CD4-positive, alpha-beta T cell treated with Interleukin-2 at 100 ng/mL for 4 hours (primary cell): ENCODE measurements at places on chromosomes 5 and 9.

GRCh38 chr5:172493461-172493860, 39.1 kb upstream of the SH3PXD2B start:
- no peak for DNase-seq

- DNase-seq, result no peak
Measured at GRCh38 chr5:481347-481746, 38.4 kb downstream of the EXOC3 start.

DNA sequence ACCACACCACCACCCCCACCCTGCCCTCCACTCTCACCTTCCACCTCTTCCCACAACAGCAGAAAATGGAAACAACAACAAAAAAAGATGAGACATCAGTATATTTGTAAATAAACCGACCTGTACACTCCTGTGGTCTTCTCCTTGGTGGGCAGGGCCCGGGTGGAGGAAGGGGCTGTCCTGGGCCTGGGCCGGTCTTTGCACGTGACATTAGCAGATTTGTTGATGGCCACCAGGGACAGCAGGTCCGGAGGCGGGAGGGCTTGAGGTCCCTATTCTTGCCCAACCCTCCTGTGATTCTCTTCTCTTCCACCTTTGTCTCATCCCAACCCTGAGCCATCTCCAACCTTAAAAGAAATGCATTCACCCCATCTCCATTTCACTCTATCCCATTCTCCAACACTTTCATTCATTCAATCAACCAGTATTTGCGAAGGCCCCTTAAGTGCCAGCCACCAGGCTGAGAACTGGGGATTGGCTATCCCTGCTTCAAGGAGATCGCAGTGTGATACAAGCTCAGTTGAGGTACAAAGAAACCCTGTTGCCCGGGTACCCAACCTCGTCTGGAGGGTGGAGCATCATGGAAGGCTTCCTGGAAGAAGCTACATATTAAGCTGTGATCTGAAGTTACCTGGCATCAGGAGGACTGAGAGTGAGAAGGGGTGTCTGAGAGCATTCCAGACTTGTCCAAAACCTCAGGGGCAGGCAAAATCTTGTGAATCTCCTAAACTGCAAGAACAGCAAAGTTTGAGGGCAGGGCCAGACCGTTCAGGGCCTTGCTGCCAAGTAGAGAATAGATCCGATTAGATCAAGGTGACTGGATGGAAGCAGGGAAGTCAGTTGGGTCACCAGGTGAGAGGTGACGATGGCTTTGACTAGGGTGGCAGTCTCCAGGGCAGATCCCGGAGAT, 87.4 kb downstream of the LMX1B start:
- DNase-seq, result no peak

DNA sequence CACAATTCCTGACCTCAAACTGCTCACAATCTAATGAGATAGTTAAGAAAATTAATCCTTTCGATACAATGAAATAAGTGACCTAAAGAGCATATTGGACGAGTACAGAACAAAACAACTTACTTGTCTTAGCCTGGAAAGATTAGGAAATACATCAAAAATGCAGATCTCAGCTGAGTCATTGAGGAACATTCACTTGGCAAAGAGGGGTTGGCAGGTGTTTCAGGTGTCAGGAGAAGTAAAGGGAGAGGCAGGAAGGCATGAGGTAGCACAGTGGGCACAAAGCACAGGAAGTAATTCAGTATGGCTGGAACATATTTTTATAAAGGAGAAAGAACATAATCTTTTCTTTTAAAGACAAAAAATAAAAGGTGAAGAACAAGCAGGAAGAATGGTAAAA, 628.8 kb upstream of the RGMB start:
- DNase-seq, result no peak

DNA sequence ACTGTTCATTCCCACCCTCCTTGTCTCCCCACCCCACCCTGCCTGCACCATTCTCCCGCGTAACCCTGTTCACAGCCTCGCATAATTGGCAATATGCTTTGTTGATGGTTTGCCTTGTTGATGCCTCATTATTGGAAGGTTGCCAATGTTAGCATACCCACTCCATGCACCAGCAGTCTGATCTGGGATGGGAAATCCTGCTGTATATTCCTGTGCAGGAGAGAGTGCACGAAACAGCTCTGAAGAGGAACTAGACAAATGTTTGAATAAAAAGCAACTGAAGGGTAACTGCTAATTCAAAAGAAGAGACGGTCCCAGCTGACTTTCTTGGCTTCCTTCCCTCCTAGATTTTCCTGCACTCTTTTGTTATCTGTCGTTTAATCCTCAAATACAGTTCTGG, 271.7 kb upstream of the TLE4 start:
- DNase-seq, result no peak

- DNase-seq, result no peak
Measured at GRCh38 chr5:176152191-176152929, 85.9 kb upstream of the SIMC1 start.

- DNase-seq, result no peak
Measured at GRCh38 chr9:95088421-95089161, 228.9 kb downstream of the FANCC start.

- DNase-seq, result no peak
Measured at GRCh38 chr9:28318515-28318914, 745.2 kb upstream of the C9orf72 start.

GRCh38 chr5:178341091-178341850, 108.7 kb upstream of the PHYKPL start:
- DNase-seq, result no peak

- no peak for DNase-seq
Measured at GRCh38 chr5:73957397-73958001, 331.5 kb downstream of the ARHGEF28 start.

DNA sequence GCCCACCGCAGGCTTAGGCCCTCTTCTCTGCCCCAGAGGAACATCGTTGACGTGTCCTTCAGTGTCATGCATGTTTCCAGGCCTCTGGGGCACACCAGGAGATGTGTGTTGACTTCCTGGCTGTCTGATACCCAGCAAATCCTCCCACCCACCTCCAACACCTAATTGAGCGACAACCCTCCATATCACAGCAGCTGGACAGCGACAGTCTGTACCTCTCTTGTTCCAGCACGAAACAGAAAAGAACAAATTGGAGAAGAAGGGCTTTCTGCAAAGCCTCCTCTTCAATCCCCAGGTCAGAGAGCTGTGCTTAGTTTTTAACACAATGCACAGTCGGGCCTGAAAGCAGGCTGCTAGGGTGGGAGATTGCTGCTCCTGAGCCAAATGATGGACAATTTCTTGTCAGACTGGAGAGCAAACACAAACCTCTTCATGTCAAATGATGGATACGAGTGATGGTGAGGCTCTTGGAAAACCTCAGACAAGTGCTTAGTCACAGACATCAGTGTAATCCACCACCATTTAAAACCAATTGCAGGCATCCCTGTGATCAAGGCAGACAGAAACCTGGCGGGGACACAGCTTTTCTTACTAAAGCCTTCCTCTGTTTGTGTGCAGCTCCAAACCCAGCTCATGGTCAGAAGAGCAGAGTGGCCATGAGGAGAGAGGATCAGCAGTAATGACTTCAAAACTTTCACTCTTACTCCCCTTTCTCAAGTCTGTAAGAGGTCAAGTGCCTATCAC, 110.6 kb downstream of the EBF1 start:
- DNase-seq, result no peak

- no peak for DNase-seq
Measured at GRCh38 chr9:504921-505740, 290.5 kb downstream of the DOCK8 start.

- DNase-seq, result no peak
Measured at GRCh38 chr5:39955156-39955555, 530.4 kb upstream of the DAB2 start.

DNA sequence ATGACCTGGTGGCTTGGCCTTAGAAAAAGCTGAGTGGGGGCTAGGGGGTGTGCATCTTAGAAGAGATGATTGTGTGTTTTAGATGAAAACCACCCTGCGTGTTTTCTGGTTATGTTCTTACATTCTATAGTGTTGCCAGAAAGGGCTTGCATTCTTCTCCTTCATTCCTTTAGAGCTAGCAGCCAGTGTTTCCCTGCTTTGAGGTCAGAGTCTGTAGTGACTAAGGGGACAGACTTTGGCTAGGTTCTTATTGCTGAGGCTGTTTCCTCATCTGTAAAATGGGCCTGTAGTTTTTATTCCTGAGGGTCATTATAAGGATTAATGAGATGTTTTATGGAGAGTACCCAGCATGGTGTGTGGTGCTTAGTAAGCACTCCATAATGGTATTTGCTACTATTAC, 6.4 kb downstream of the MAST4 start:
- DNase-seq, result no peak

DNA sequence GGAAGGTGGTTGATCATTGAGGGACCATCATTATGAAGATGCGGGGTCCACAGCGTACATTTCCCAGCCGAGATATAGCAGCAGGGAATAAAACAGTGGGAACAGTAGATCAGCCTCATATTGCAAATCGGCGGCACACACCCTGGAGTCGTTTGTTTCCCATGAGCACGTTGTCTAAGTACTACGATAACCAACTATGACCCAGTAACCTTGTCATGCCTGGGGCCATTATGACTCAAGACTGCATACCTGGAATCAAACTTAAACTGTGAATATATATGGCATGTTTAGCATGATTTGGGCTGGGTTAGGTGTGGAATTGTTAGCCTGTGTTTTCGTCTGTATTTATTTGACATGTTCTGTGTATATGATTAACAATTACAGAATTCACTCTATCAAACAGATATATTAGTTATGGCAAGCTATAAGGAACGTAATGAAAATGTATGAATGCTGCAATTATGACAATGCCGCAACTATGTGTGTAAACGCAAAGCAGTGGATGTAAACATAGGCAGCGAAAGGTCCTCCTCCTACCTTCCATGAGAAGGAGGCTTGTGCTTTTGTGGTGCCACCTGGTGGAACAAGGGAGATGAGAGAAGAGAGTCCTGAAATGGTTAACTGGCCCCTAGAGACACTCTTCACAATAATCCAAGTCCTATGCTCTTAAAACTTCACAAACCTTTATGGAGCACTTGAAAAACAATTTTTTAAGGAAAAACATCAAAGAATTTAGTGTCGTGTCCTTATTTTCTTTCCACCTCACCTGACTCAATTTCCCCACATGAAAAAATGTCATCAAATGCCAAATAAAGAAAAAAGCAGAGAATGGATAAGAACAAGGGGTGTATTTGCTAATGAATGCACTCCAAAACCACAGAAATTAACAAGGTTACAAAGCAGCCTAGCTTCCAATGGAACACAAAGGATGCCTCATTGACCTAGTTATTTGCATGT, 47.1 kb downstream of the SEMA5A start:
- DNase-seq, result no peak

DNA sequence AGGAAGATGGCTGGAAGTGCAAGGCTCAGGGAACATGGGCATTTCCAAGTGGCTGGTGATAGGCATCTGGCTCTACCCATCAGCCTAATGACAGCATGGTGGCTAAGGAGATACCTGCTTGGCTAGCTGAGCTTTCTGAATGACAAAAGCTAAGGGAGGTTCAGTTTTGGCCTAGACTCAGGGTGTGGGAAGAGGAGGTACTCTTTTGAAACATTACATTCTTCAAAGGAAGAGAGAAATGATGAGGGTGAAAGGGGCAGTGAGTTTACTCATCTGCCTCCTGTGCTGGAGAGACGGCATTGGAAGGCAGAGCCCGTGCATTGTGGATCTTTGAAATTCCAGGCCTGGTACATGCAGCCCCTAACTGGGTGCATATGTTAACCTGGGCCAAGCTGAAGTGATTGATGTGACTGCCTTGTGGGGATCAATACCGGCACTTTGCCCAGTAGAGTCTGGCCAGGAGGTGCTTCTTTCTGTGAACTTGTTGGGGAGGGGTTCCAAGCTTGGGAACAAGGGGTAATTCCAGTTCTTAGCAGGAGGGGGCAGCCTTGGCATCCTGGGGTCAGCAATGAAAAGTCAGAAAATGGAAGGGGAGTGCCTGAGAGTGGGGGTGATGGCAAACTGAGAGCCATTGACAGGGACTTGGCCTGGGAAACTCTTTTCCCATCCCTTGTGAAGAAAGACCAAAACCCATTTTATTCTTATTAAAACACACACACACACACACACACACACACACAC, 108.6 kb downstream of the ACER2 start:
- no peak for DNase-seq

- no peak for DNase-seq
Measured at GRCh38 chr5:137501846-137502406, 2.8 kb upstream of the SPOCK1 start.

GRCh38 chr5:150177721-150178120, 11.1 kb downstream of the CDX1 start:
- DNase-seq, result no peak

- DNase-seq, result no peak
Measured at GRCh38 chr5:180950291-180950949, 38.2 kb upstream of the BTNL3 start.

DNA sequence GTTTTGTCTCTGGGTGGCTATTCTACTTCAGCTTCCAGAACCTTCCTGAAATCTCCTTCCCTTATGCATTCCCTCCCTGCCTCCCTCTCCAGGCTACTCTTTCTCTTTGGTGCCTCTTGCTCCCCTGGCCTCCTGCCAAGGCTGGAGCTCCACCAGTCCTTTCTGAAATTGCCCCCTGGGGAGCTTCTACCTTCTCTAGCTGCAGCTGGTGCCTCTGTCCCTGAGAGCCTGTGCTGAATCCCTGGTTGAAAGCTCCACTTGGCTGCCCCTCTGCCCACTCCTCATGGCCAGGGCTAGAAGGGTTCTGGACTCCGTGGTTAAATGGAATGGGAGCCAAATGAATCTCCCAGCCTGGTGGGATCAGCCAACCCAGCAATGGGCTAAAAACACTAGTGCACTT, 80.1 kb downstream of the COL15A1 start:
- DNase-seq, result no peak

- DNase-seq, result no peak
Measured at GRCh38 chr9:72786948-72787347, 165.9 kb downstream of the ALDH1A1 start.

GRCh38 chr9:68746525-68746924, 41.5 kb downstream of the PIP5K1B start:
- no peak for DNase-seq

DNA sequence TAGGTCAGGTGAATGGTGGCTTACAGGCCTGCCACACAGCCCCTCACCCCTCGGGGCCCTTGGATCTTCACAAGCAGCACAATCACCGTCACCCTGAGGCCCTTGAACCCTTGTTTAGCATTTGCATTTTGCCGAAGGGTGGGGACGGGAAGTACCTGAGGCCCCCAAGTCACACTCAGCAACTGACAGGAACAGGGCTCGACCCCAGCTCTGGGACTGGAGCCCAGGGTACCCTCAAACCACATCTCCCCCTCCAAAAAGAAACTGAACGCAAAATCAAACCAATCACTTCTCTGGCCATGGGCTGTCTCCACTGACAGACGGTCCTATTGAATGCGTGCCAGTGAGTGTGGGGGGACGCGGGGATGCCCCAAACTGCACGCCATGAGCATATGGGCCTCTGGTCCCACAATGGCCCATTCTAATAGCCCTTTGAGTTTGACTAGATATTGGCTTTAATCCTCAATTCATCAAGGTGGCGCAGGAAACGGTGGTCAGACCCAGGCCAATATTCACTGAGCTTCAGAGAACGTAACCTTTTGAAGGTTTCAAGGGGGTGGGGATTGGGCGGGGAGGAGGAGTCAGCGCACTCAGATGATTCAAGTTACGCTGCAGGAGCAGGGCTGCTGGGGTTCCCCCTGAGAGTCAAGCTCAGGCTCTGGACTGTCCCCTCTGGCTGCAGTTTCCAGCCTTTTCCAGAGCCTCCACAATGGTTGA, 176.0 kb downstream of the DAB2IP start:
- no peak for DNase-seq
